ENCODE measurements at places on chromosomes 3 and 15. TPM values are rescaled to one million over a fixed set of nuclear protein-coding genes. Genes with fewer than 3 reads are reported as not detected.

Gene WHAMM
- total RNA-seq = 7.1 TPM

Gene EID1
- total RNA-seq = 183 TPM

Gene STAC
- total RNA-seq = not detected

Gene DOCK3
- 1.5 TPM for total RNA-seq

Gene CPLX3
- 0.17 TPM for total RNA-seq

Gene PLSCR1
- 101 TPM for total RNA-seq

Gene UBP1
- 71.6 TPM for total RNA-seq

Gene CHRNB4
- total RNA-seq = not detected

Gene CGNL1
- total RNA-seq = not detected

Gene IL12A
- total RNA-seq = 0.34 TPM

Gene ZNF106
- 63.9 TPM for total RNA-seq

Gene GHSR
- total RNA-seq = not detected

Gene ITPKA
- total RNA-seq = 2.8 TPM

Gene KNG1
- total RNA-seq = not detected

Gene RFX7
- total RNA-seq = 40.7 TPM

Gene SAMMSON
- total RNA-seq = not detected

Gene CLDN11
- not detected for total RNA-seq

Gene CPNE9
- total RNA-seq = 0.93 TPM

Gene TM4SF18
- not detected for total RNA-seq

Gene OGG1
- total RNA-seq = 40.2 TPM

Gene CNTN3
- total RNA-seq = not detected

Gene ROBO2
- total RNA-seq = not detected

Gene SEMA3B
- total RNA-seq = 0.49 TPM

Gene NANOGP8
- not detected for total RNA-seq

Gene OPA1
- 78.1 TPM for total RNA-seq

Gene AHSG
- 0.16 TPM for total RNA-seq

Measured in activated T-helper 1 cell treated with anti-CD3 and anti-CD28 coated beads, Interleukin-12 subunit alpha, Interleukin-12 subunit beta, Interleukin-2, Interleukin-4 antibody, amounts not matched to agents 30 ng/mL and 10 ng/mL and 1 ng/mL, durations not matched to agents 14 hours and 24 hours and 36 hours (primary cell).